ENCODE measurements at places on chromosomes 5 and 9.

DNA sequence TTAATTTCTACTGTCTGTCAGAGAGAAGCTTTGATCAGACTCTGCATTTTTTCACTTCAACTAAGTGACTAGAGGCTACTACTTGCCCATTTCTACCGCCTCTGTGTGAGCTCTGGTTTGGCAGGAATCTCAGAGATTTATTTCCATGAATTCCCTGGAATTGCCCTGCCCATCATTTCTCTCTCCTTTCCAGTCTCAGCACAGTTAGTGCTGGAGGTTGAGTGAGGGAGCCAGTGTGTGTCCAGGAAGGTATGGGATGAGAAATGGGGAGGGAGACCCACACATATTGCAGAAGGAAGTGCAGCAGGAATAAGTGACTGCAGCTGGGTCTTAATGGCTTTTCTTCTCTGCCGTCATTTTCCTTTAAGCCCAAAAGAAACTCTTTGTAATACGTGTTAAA, 443.1 kb upstream of the ZNF462 start:
- DNase-seq: no peak

GRCh38 chr5:137896560-137896959, 7.3 kb downstream of the PKD2L2 start:
- DNase-seq: no peak

- DNase-seq: no peak
Measured at GRCh38 chr5:1213508-1214162, 11.5 kb upstream of the SLC6A18 start.

DNA sequence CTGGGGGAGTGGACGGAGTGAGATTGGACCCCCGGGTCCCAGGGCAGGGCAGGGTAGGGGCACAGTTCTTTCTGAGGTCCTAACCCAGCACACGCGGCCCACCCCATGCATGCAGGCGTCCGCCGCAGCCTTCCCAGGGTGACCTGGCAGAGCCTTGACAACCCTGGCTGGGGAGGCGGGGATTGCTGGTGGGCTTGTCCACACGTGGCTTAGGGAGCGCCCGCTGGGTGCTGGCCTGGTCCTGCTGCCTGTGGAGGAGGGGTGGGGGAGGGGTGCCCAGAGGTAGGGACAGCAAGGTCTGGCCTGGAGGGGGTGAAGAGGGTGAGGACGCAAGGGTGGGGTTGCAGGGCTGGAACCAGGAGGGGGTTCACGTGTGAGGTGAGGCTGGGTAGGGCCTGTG, 6.0 kb downstream of the RXRA start:
- no peak for DNase-seq

- DNase-seq: no peak
Measured at GRCh38 chr9:136257381-136258298, 12.0 kb upstream of the QSOX2 start.

GRCh38 chr5:146039420-146039819, 66.0 kb downstream of the PLAC8L1 start:
- DNase-seq: no peak

GRCh38 chr9:34498553-34498952, 24.2 kb downstream of the ENHO start:
- DNase-seq: peak; percentile 6

DNA sequence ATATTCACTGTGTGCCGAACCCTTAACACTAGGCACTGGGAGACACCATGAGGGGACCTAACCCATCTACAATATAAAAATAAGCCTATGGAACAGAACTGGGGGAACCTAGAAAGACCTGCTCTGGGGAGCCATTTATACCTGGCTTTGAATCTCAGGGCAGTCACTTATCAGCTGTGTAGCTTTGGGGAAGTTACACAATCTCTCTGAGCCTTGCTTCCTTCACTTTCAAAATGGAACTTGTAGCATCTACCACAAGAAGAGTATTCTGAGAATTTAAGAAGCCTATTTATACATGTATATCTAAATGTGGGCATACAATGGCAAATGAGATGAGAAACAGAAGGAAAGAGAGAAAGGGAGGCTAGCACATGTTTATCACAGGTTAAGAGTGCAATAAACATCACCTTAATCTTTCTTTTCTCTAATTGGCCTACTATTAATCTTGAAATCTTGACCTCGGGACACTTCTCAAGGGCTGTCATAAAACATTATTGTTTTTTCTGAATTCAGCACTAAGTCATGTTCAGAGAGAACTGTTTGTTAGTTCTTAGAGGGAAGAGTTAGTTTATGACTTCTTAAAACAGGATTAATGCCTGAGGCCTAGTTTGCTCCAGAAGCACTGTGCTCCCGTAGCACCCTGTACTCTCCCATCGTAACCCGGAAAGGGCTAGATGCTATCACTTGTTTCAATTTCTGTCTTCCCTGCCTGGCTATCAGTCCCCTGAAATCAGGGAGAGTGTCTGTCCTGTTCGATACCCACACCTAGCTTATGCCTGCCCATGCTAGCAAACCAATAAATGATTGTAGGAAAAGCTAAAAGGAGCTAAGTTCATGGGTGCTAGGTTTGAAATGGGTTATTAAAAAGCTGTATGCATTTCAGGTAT, 606.4 kb upstream of the CLINT1 start:
- no peak for DNase-seq

DNA sequence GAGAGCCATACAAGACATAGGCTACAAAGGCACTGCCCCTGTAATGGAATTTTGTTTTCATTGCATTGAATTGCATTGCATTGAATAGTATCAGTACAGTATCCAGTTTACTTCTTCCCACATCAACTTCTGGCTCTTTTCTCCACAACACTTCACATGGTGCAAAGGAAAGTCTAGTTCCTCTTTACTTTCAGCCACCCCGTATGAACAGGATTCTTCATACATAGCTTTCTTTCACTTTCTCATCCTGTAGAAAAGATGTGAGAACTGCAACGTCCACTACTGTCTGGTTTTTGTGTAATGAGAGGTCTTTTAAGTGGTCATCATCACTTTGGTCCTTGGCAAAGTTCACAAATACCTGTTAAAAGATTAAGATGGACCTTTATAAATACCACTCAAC, 20.2 kb downstream of the NIPSNAP3B start:
- DNase-seq: no peak

- DNase-seq: no peak
Measured at GRCh38 chr9:78439866-78440830, 143.2 kb downstream of the PSAT1 start.

GRCh38 chr5:132213666-132214065, 14.0 kb downstream of the P4HA2 start:
- peak; percentile 56 for DNase-seq
